ENCODE measurements at places on chromosomes 3 and 15.

- no peak for DNase-seq
Measured at GRCh38 chr3:188215129-188215528, 61.2 kb downstream of the LPP start.

DNA sequence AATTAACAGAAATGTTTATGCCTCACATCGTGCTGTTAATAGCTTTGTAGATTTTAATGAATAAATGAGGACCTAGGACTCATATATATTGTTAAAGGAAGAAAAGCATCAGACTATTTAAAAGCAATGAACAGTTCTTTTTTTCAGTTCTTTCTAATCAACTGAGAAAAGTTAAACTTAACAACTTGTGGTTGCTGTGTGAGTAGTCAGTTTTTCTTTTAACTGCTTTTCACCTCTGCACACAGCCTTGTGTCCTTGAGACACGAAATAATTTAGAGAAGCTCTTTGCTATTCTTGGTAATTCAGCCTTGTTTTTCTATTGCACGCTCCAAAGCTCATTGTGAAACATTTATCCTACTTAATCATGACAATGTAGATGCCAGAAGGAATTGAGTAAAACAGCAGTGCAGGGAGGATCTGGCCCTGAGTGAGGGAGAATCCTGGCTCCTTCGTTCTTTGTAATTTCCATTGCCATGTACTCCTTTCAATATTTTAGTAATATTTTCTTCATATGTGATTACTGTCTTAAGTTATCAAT lies 499.0 kb downstream of the PYDC2 start:
- no peak for DNase-seq

DNA sequence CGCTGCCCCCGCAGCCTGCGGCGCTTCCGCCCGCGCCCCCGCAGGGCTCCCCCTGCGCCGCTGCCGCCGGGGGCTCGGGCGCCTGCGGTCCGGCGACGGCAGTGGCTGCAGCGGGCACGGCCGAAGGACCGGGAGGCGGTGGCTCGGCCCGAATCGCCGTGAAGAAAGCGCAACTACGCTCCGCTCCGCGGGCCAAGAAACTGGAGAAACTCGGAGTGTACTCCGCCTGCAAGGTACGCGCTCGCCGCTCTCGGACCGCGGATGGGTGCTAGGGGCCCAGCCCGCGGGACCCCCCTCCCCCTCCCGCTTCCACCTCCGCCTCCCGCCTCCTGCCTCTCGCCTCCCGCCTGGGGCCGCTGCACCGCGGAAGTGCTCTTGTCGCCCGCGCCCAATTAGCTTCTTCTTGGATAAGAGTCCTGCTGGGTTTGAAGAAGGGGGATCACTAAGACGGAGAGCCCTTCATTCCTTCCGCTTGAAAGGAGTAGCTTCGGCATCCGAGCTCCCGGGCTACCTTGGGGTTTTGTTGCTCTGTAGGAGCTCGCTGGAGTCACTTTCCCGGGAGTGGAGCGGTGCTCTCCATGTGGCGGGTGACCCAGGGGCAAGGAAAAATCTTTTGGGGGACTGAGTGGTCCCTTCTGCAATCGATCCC lies 426 bp downstream of the KAT2B start:
- peak; percentile 85 for DNase-seq

GRCh38 chr3:78268716-78269668 lies 1229.1 kb downstream of the ROBO2 start:
- DNase-seq: no peak

DNA sequence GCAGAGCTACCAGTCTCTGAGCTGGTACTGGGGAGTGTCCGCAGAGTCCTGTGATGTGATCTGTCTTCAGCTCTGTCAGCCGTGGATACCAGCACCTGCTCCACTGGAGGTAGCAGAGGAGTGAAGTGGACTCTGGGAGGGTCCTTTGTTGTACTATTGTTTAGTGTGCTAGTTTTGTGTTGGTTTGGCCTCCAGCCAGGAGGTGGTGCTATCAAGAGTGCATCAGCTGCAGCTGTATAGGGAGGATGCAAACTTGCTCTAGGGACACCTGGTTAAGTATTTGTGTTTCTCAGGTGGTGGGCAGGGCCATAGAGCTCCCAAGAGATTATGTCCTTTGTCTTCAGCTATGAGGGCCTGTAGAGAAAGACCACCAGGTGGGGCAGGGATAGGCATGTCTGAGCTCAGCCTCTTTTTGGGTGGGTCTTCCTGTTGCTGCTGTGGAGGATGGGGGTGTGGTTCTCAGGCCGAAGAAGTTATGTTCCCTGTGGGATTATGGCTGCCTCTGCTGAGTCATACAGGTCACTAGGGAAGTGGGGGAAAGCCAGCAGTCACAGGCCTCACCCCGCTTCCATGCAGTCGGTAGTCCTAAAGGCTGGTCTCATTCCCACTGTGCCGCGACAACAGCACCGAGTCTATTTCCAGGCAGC lies 443.2 kb upstream of the TBL1XR1 start:
- no peak for DNase-seq

- no peak for DNase-seq
Measured at GRCh38 chr3:105352976-105353375, 13.7 kb upstream of the ALCAM start.

GRCh38 chr15:76533060-76533820 lies 196.7 kb downstream of the ISL2 start:
- DNase-seq: no peak

GRCh38 chr15:66071160-66071920 lies 182.2 kb downstream of the MEGF11 start:
- DNase-seq: no peak

- DNase-seq: no peak
Measured at GRCh38 chr3:60298141-60298540, 953.1 kb downstream of the FHIT start.

GRCh38 chr3:133230195-133230594 lies 169.7 kb upstream of the BFSP2 start:
- no peak for DNase-seq

DNA sequence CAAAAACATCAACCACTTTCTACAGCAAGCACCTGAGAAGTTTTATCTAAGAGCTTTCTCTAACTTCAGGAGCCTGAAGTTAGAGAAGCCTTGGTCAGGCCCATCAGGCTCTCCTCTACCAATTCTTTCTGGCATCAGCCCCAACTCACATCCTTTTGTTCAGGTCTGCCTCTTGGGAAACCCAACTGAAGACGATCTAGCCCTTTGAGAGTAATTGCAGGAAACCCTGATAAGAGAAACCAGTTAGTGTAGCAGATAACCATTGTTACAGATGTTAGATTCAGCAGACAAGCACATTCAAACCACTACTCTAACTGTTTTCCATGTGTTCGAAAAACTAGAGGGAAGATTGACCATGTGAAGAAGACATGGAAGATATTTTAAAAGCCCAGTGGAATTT lies 27.0 kb upstream of the DYNC1LI1 start:
- no peak for DNase-seq

DNA sequence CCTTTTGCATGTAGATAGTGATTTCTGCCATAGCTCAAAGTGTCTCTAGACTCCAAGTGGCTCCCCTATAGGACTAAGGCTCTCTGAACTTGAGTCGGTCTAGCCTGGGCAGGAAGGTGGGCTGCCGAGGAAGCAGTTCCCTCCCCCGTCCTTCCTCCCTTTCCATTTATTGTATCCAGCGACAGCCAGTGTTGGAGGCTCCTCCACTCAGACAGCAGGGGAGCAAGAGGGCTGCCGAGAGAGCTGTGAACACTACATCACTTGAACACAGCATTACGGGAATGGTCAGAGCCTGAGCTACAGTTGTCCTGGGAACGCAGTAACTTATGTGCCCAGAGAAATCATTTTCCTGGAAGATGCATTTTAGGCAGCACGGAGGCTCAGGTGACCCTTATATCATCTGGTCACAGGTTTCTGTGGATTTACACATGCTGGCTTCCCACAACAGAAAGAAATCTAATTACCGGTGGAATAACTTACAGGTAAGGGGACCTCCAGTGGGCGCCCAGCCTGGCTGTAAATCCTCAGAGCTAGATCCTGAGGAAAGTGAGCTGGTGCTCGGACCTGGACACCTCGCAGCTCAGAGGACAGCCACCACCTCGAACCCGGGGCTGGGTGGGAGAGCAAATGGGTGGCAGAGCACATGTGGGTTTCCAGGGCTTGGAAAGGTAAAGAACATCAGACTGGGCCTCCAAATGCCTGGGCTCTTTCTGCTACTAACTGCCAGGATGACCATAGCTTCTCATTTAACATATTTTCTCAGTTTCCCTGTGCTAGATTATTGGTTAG lies 197.1 kb downstream of the UACA start:
- no peak for DNase-seq

- DNase-seq: no peak
Measured at GRCh38 chr15:71333839-71334238, 218.6 kb downstream of the THSD4 start.

DNA sequence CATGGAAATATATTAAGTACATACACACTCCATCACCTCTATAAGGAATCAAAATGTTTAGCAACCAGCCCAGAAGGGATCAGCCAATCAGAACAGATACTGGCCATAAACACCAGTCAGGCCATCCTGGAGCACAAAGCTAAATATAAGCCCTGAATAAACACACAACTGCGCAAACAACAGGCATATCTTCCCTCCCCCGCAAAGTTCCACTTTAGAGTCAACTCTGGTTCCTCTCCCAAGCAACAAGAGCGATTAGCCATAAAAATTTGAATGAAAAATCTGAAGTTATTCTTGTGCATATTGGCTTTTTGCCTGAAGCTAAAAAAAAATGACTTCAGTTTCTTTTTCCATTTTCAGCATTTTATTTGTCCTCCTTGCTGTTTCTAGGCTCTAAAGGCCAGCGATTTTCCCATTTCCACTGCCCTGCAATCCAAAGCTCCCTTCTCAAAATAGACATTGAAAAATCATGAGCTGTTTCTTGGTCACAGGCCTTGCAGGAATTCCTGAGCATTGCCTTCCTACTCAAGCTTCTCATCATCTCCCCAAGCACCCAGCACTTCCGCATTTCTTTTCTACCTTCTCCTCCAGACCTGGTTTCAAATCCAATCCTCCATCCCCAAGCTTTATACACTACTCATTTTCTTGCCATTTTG lies 247.9 kb downstream of the ZMAT3 start:
- DNase-seq: no peak

GRCh38 chr15:66924889-66925288 lies 140.5 kb upstream of the SMAD3 start:
- no peak for DNase-seq

DNA sequence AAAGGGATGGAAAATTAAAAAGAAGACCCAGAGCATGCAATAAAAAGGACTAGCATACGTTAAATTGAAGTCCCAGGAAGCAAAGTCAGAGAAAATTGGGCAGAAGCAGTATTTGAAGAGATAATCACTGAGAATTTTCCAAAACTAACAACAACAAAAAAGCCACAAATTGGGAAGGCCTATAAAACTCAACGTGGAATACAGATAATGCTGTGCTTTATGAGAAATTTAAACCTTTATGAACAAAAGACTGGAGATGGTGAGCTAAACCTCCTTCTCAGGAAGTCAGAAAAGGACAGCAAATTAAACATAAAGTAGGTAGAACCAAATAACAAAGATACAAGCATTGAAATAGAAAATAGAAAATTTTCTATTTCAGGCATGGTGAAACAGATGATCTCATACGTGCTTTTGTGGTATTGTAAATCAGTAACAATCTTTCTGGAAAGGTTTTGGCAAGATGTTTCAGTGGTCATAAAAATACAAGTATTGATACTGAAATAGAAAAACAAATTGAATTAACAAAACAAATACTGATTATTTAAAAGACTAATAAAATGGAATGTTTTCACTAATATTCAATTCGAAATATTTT lies 55.6 kb downstream of the LYSMD4 start:
- peak; percentile 27 for DNase-seq

DNA sequence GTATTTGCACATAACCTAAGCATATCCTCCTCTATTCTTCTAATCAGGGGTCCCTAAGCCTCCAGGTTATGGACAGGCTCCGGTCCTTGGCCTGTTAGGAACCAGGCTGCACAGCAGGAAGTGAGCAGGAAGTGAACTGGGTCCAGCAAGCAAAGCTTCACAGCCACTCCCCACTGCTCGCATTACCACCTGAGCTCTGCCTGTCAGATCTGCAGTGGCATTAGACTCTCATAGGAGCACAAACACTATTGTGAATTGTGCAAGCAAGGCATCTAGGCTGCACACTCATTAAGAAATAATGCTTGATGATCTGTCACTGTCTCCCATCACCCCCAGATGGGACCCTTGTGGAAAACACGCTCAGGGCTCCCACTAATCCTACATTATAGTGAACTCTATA lies 9.8 kb downstream of the MSL2 start:
- DNase-seq: no peak

DNA sequence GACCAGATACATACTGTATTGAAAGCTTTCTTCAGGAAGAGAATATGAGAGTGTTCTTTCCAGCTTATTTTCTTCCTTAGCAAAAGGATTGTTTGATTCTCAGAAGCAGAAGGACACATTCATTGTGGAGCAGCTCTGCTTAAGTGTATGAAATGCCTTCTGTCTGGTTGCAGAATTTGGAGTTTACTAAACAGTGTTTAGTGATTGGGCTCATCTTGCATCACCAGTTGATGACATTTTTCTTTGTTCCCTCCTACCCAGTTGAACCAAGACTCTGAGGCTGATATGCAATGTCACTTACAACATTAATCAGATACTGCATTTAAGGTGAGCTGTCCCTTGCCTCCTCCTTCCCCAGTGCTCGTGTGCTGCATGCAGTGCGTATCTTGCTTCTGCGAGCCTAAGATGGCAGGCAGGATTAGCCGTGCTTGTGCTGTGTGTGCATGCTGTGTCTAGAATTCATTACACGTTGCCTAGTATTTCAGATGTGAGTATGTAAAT lies 18.4 kb downstream of the ZBTB38 start:
- DNase-seq: no peak

DNA sequence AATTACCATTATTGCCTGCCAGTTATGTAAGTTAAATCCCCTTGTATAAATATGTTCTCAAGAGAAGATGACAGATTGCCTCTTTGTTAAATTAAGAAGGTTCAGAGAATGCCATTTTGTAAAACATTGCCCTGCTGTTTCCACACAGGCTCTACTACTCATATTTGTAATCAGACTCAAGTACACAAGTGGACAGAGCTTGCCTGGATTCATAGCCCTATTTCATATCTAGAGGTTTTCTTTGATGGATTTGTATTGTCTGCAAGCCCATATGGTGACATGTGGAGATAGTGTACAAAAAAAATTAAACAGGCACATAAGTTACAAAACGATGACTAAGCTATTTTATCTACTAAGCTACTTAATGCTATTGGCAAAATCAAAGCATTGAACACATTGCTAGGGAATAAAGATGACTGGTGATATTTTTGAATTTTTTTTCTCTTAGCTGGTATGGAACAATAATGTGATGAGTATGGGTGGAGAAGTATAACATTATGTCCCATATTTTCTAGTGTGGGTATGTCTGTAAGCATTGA lies 1286.6 kb upstream of the ALCAM start:
- no peak for DNase-seq

GRCh38 chr3:129594409-129594808 lies 12.1 kb downstream of the PLXND1 start:
- no peak for DNase-seq

- peak; percentile 33 for DNase-seq
Measured at GRCh38 chr3:119258915-119259314, 18.2 kb upstream of the B4GALT4 start.

- no peak for DNase-seq
Measured at GRCh38 chr3:100697172-100697571, 12.1 kb upstream of the TFG start.

GRCh38 chr3:63343674-63344073 lies 65.6 kb downstream of the SYNPR start:
- DNase-seq: no peak

Measured in GM20000 (cell line).